ENCODE measurements at places on chromosomes 2 and 18.

DNA sequence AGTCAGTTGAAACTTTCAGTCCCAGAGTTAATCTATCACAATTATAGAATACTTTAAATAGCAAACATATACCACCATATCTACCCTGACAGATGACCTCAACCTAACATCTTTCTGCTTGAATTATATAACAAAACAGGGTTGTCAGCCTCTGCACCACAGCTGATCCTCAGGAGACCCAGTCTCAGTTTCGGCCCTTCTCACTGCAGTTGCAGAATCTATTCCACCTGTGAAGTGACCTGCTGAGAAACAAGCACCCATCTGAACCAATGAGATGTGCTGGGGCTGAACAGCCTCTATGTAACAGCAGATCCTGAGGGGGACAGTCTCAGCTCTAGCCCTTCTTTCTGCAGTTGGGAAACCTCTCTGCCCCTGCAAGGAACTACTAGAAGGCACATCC lies 567.6 kb downstream of the KCNJ3 start:
- DNase-seq = no peak

DNA sequence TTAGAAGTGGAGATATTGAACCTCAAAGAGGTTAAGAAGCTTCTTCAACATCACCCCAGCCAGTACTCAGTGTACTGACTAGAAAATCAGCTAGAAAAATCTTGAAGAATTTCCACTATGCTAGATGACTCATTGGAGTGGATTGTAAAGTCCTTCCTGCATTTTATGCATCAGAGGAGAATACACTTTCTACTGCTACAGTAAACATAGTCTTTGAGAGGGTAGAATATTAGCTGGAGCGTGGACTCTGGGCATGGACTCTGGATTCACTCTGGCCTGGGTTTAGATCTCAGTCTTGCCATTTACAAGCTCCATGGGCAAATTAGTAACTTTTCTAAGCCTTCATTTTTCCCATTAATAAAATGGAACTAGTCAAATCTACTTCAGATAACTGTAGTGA lies 215.9 kb downstream of the IRS1 start:
- DNase-seq = no peak

DNA sequence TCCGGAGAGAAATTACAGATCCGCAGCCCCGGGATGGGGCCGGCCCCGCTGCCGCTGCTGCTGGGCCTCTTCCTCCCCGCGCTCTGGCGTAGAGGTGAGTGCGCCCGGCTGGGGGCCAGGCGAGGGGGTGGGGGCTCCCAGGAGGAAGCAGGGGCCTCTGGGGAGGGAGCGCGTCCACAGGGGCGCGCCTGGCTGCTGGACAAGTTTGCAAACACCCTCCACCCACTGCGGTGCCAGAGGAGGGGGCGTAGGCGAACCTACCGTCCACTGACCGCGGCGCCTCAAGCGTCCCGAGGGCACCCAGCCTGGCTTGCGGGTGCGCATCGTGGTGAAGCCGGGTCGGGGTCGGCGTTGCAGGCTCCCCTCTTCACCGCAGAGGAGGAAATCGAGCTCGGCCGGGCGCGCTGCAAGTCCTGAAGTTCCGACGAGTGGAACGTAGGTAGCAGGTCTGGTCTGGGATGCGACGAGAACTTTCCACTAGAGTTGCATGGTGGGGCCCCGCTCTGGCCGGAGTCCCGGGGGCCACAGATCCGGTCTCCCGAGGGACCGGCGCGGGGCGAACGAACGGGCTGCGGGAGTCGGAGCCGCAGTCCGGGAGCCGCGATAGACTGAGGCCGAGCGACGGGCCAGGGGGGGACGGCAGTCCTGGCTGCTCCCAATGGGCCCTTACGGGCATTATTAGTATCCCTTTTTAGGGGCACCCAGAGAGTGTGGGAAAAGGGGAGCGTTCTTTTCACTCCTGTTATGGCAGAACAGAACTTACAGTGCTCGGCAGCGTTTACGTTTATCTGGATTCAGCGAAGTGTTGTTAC lies 502 bp downstream of the MERTK start:
- DNase-seq = no peak

DNA sequence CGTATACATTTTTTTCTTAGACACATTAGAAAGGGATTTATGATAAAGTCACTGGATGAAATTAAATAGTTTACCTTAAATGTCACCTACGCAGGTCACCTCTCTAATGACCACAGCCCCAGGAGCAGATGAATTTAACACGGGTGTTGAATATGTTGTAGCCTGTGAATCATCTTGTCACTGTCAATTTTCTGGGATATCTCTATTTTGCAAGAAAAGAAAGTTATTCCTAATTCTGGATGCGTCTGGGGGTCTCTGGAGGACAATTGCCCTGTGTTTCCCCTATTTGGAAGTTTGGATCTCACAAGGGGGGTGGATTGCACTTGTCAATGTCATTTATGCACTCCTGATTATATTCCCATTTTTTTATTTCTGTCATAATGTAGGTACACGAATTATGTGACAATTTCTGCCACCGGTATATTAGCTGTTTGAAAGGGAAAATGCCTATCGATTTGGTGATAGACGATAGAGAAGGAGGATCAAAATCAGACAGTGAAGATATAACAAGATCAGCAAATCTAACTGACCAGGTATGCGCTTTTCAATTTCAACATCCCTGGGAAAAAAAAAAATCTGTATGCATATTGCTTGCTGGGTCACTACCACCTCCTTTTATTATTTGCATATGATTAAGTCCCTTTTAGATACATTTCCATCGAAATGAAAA lies 7.7 kb downstream of the MEIS1 start:
- DNase-seq = no peak

DNA sequence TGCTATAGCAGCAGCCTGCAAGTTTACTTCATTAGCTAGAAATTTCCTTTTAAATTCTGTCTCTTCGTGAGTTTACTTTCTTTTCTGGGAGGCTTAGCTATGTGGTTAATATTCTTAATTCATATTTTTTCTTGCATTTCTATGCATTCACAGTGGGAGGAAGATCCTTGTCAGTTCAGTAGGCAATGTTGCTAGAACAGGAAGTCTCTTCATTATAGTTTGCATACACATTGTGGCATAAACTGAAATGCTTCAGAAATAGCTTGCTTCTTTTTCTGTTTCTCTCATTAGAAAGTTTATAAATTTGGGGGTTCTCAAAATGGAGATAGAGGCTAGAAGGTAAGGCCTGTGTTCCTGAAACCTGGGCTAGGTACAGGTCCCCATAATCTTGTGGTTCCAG lies 8.1 kb upstream of the ARHGAP15 start:
- DNase-seq = no peak

DNA sequence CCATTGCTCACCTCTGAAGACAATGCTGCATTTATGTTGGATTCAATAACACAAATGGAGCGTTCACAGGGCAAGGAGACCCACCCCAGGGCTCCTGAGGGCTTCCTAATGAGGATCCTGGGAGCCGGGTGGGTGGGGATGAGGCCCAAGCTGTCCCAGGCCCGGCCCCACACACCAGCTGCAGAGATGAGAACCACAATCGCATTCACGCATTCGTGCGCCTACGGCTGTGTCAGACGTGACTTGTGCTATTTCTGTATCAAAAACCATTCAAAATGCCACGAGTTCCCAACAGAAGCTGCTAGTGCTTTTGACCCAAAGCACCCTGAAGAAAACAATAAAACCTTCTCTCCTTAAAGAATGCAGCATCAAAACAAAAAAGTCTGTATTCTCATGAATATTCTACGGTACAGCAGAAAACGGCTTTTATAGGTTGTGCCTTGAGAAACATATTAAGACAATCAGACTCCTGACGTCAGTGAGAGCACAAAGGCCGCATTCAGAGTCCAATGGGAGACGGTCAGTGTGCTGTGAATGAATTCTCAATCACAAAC lies 205.4 kb downstream of the HDAC4 start:
- no peak for DNase-seq

All from Jurkat, Clone E6-1 (cell line).